Mucosa of descending colon (tissue), 3 donors: ENCODE measurements at places on chromosomes 2 and 18.

DNA sequence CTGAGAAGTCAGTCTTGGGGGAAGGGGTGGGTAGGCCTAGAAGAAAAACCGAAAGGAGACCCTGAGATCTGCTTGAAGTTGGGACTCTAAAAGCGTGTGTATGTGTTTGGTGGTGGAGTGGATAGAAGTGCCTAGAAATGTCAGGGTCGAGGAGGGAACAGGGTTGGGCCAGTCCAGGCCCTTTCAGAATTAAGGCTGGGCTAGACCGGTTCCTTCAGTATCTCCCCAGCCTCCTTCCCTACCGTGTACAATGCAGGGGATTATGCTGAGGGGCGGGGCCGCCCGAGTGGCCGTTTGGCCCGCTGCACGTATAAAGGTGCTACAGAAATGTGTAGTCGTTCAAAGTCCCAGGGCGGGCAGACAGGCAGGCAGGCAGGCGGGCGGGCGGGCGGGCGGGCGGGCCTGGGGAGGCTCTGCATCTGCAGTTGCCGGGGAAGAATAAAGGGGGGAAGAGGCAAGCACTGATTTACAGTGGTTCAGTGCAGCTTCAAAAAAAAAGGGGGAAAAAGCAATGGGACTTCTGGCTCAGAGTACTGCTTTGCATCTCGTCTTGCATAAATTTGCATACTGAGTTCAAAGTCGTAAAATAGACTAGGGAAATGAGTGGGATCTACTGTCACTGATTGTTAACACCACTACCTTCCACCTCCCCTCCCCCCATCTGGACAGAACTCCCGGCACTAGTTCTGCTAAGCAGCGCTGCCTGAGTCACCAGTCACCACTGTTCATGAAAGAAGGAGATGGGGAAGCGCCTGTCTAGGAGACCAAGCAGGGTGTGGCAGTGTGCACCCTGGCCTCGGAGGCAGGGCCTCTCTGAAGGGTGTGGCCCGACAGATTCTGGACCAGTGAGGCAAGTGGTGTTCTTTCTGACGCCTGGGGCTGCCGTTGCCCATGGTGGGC is 3.6 kb downstream of the IGFBP2 start:
- DNase-seq: peak; percentile 85

DNA sequence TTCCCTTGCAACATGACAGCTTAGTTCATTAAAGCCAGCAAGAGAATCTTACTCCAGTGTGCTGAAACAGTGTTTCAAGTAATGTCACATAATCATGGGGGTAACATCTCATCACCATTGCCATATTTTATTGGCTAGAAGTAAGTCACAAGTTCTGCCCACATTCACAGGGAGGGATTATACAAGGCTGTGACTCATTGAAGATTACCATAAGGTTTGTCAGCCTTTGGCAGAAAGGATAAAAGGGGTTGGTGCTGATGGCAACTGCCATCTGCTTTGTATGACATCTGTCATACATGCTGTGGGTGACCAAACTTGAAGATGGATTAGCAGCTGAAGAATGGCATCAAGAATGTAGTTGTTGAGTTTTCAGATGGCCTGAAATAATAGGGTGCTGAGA is 61.2 kb downstream of the KCNE4 start:
- no peak for DNase-seq

DNA sequence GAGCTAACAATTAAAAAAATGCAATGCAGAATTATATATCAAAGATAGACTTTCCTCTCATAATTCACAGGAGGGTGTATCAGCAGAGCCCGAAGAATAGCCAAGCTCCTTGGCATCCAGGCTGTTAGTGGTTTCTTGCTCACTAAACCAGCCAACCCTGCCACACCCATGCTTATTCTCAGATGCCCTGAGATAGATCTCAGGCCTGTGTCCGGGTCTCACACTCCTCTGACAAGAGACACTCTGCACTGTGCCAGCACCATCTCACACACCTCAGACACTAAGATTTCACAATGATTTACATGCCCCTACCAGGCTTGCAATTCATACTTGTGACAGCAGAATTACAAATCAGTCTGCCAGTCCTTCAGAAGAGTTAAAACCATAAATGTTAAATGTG is 64.5 kb downstream of the OSBPL1A start:
- DNase-seq: no peak

DNA sequence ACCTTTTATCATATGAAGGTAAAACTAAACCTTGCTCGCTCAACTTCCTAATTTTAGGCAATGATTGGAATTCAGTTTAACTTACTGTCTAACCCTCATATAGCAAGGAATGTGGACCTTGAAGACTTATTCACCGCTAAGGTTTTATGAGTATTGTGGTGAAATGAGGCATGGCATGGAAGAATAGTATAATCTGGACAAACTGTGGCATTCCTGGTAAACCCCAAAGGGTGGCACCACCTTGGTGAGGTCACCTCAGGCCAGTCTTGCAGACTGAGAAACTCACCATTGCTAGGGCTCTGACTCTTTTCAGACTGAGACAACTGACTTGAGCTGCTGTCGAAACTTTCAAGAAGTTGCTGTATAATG is 51.1 kb upstream of the EHBP1 start:
- no peak for DNase-seq

- DNase-seq: no peak
Observed at GRCh38 chr2:202100176-202100575, 27.1 kb downstream of the KIAA2012 start.

DNA sequence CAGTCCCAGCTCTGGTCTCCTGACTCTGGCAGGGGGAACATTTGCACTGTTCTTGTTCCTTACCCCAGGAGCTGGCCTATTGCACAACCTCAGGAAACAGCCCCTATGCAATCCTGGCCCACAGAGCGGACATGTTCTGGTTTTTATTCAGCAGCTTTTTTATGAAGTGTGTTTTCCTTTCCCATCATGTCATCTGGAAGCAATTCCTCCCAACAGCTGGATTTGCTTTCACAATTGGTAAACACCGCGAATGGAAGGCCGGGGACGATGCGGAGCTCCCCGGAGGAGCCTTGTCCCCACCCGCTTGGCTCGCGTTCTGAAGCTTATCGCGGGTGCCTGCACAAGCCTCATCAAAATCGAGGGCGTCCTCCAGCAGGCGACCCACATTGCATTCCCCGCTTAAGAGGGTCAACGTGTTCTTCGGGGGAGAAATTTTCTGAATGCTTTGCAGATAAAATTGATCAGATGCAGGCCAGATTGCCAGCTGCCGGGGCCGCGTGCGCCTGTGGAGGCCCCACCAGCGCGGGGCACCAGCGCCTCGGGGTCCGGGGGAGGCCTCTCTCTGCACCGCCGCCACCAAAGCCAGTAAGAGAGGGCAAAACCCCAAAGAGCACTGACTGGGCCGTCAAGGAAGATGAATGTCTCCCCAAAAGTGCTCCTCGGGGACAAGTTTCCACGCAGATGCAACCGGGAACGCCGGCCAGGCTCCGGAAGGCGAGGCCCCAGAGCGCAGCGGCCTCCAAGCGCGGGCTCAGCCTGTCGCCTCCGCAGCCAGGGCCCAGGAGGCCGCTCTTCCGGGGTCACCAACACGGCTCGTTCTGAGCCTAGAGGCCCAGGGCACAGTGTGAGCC is 60.3 kb upstream of the SP3 start:
- DNase-seq: peak; percentile 64

DNA sequence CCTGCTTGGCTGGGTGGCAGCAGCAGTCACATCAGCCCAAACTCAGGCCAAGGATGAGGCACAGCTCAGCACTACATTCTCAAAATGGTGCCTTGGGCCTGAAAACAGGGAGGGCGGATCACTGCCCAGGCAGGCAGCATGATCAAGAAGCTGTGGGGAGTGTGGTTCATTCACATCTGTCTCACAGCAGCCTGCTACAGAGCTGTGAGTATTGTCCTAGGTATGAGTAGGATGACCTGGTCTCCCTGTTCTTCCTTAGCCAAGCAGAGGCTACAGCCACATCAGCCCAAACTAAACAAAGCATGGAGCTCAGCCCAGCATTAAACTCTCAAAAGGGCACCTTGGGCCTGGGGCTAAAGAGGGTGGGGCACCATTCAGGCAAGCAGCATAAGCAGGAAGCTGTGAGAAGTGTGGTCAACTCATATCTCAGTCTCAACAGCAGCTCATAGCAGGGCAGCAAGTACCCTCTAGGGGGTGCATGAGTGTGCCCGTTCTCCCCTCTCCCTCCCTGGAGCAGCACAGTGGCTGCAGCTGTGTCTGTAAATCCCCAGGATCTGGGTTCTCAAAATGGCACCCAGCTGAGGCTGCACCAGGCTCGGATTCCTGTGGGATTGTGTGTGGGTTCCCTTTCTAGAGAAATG is 139.6 kb downstream of the TRABD2A start:
- peak; percentile 43 for DNase-seq

DNA sequence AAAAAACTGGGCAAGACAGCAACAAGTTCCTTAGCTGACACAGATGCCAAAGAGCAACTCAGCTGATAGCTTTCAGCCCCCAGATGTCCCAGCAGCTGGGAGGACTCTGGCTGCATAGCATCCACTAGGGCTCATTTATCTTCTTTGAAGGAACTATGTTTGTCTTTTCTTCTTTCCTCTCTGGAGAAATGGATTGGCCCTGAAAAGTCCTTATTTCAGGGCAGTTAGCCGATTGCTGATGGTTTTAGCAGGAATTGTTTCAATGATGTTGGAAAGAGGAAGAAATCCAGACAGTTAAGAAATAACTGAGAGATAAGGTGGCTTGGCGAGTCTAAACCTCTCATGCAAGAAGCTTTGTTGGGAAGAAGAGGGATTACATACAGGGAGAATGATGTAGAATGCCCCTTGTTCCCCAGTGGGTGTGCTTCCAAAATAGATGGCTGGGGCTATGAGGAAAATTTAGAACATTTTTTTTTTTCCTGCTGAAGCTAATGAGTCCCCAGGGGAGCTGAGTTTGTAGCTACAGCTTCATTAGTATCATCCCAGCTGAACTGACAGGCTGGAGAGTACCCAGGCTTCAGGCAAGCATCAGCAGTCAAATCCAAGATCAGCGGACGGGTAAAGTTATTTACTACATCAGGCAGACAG is 33.6 kb upstream of the SERPINE2 start:
- no peak for DNase-seq

GRCh38 chr2:159902722-159903121 is 104.7 kb upstream of the CD302 start:
- DNase-seq: no peak
